PC-9 (cell line): ENCODE measurements at places on chromosomes 2 and 18. TPM values are rescaled to one million over a fixed set of nuclear protein-coding genes. Genes with fewer than 3 reads are reported as not detected.
A peak's percentile ranks its signal among the peaks of the same experiment; 100 is the strongest.

DNA sequence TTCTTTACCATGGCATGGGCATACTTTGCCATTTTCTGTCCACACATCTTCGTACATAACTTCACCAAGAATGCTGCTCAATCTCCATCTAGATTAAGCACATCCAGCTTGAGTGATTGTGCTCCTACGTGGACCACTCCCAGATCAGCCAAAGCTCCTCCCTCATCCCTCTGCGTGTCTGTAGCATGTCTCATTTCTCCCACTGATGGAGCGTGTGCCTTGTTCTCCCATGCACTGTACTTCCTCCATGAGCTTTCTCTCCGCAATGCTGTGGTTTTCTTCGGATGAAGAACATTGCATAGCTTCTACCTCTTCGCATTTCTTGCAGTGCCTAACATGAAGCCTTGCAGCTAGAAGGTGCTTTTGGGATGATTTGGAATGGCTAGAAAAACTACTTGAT, 13.5 kb downstream of the CCL20 start:
- H3K36me3 ChIP-seq = no peaks in the 10 kb centered on the region
- H3K27ac ChIP-seq = no peak overlapping the region
- no peaks in the 10 kb centered on the region for H3K27me3 ChIP-seq
- DNase-seq = no peak
- no peaks in the 10 kb centered on the region for H3K4me1 ChIP-seq

DNA sequence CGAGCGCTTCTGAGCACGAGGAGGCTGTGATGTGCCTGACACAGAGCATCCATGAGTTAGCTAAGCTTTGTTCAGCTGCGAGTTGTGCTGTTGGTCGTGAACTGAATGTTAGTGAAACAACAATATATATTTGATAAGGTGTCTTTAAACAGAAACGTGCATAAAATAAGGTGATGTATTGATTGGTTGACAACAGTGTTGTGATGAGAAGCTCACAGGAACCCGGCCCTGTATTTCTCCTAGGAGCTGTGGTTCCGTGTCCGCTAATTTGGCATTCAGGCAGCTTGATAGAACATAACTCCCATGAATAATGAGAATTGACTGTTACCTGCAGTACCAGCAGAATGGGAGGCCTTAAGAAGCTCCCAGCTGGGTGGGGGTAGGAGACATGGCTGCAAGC, 146.4 kb upstream of the MYCN start:
- H3K36me3 ChIP-seq = no peaks in the 10 kb centered on the region
- H3K27me3 ChIP-seq = peaks cover 97% of the 10 kb centered on the region
- no peak overlapping the region for H3K4me3 ChIP-seq
- DNase-seq = no peak
- H3K4me1 ChIP-seq = no peaks in the 10 kb centered on the region
- no peak overlapping the region for H3K27ac ChIP-seq

- H3K4me1 ChIP-seq = no peaks in the 10 kb centered on the region
- no peak for DNase-seq
- H3K36me3 ChIP-seq = no peaks in the 10 kb centered on the region
- H3K4me3 ChIP-seq = no peak overlapping the region
These were observed 48.6 kb downstream of the LINC00305 start for GRCh38 chr18:64100116-64100922.

DNA sequence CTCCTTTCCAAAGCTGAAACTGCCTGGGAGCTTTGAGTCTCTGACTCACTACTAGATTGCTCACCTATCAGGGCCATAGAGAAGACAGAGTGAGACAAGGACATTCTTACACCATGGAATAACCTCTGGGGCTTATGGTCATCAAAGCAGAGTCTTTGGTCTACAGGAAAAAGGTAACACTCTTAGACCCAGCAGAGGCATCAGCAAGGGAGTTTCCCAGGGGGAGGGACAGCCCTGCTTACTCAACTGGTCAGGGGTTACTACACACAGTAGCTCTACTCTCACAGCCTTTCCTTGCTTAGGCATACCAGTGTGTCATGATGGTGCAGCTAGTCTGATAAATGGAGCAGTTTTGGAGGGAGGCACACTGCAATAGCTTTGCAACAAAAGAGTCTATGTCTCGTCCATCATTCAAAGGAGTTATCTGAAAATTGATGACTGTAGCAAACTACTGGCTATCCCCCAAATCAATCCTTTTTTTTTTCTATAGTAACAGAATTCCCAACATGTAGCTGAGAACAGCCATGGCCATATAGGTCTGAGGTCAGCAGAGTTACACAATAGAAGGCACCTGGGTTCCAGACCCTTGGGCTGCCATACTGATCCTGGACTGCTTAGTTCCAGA, 22.4 kb upstream of the CD28 start:
- H3K36me3 ChIP-seq = no peaks in the 10 kb centered on the region
- H3K4me1 ChIP-seq = peaks cover 25% of the 10 kb centered on the region
- peak; percentile 79 for DNase-seq
- no peaks in the 10 kb centered on the region for H3K27me3 ChIP-seq
- H3K27ac ChIP-seq = peak overlapping the region; percentile 87

DNA sequence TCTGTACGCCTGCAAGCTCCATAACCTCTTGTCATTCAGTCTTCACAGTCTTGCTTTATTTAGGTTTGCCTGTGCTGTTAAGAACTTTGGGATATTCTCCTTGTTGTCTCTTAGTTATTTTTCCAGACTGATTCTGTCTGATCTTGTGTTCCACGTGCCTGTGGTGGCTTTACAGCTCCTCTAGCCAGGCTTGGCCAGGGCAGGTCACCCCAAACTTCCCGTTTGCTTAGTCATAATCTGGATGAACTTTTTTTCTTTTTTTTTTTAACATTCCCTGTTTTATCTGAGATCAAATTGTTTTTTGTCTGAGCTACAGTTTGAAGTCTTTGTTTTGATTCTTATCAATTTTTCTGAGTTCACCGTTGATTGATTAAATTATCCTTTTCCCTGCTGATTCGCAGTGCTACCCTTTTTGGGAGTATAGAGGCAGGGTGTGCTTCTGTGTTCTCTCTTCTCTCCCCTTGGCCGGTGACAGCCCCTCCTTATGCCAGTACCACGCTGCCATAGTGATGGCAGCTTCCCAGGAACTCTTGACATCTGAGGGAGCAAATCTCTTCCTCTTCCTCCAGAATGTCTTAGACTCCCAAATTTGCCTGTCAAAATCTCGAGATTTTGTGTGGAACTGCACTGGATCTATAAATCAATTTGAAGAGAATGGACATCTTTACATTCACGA, 2.5 kb downstream of the SP100 start:
- H3K36me3 ChIP-seq = no peaks in the 10 kb centered on the region; the same call in 1 of the 2 replicates
- H3K4me3 ChIP-seq = peak overlapping the region; percentile 58; the same call in 1 of the 2 replicates
- H3K4me1 ChIP-seq = peaks cover 30% of the 10 kb centered on the region
- peak overlapping the region; percentile 38 for H3K27ac ChIP-seq

GRCh38 chr2:181357979-181358378, 99.2 kb upstream of the ITGA4 start:
- no peaks in the 10 kb centered on the region for H3K36me3 ChIP-seq
- H3K27ac ChIP-seq = no peak overlapping the region
- H3K27me3 ChIP-seq = no peaks in the 10 kb centered on the region
- no peaks in the 10 kb centered on the region for H3K4me1 ChIP-seq
- no peak overlapping the region for H3K4me3 ChIP-seq

- H3K36me3 ChIP-seq = no peaks in the 10 kb centered on the region
- H3K4me1 ChIP-seq = peaks cover 16% of the 10 kb centered on the region
- H3K4me3 ChIP-seq = no peak overlapping the region
- no peak overlapping the region for H3K27ac ChIP-seq
- no peaks in the 10 kb centered on the region for H3K27me3 ChIP-seq
These were observed 151.8 kb upstream of the PTPRM start for GRCh38 chr18:7415081-7415894.

GRCh38 chr2:181311837-181312236, 145.3 kb upstream of the ITGA4 start:
- no peak overlapping the region for H3K4me3 ChIP-seq
- no peak overlapping the region for H3K27ac ChIP-seq
- 0 out of 2 replicates have a peak, but pooled peaks cover 2% of the 10 kb centered on the region for H3K4me1 ChIP-seq
- no peak for DNase-seq
- no peaks in the 10 kb centered on the region for H3K27me3 ChIP-seq

DNA sequence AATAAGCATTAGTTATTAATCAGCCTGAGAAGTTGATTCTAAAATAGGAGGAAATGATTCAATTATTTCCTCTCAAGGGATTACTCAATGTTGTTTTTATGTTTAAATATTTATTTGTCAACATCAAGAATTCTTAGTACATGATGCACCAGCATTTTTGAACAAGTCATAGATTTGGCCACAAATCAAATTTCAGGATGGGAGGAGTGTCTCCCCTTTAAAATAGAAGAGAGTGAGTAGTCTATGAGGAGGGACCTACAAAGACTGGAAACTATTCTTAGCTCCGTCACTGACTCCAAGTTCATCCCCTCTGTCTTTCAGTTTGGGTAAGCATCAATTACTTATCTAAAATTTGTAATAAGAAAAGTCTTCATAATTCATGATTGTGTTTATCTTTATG, 18.6 kb upstream of the IL18R1 start:
- DNase-seq = no peak
- peak overlapping the region; percentile 58 for H3K4me3 ChIP-seq
- peaks cover 44% of the 10 kb centered on the region for H3K4me1 ChIP-seq
- peak overlapping the region; percentile 89 for H3K27ac ChIP-seq
- peaks cover 7% of the 10 kb centered on the region; the same call in 1 of the 2 replicates for H3K36me3 ChIP-seq

GRCh38 chr2:194328456-194328855, 1328.6 kb upstream of the SLC39A10 start:
- H3K27ac ChIP-seq = no peak overlapping the region
- no peaks in the 10 kb centered on the region for H3K36me3 ChIP-seq
- no peak for DNase-seq

- H3K27ac ChIP-seq = no peak overlapping the region
- no peaks in the 10 kb centered on the region for H3K27me3 ChIP-seq
- no peaks in the 10 kb centered on the region for H3K4me1 ChIP-seq
- no peak for DNase-seq
- no peaks in the 10 kb centered on the region for H3K36me3 ChIP-seq
- no peak overlapping the region for H3K4me3 ChIP-seq
These were observed 309.4 kb downstream of the GPD2 start for GRCh38 chr2:156745619-156746018.

- H3K27me3 ChIP-seq = peaks cover 93% of the 10 kb centered on the region
- 0 out of 2 replicates have a peak, but pooled peaks cover 11% of the 10 kb centered on the region for H3K4me1 ChIP-seq
- H3K4me3 ChIP-seq = no peak overlapping the region
- H3K36me3 ChIP-seq = no peaks in the 10 kb centered on the region
- no peak for DNase-seq
- H3K27ac ChIP-seq = no peak overlapping the region
These were observed 96.5 kb upstream of the THOC1 start for GRCh38 chr18:364256-364826.

- H3K36me3 ChIP-seq = no peaks in the 10 kb centered on the region
- H3K4me3 ChIP-seq = peak overlapping the region; percentile 18; the same call in 1 of the 2 replicates
- peak; percentile 83 for DNase-seq
- peaks cover 25% of the 10 kb centered on the region for H3K4me1 ChIP-seq
- no peaks in the 10 kb centered on the region for H3K27me3 ChIP-seq
These were observed 10.5 kb upstream of the EPAS1 start for GRCh38 chr2:46286715-46287114.

DNA sequence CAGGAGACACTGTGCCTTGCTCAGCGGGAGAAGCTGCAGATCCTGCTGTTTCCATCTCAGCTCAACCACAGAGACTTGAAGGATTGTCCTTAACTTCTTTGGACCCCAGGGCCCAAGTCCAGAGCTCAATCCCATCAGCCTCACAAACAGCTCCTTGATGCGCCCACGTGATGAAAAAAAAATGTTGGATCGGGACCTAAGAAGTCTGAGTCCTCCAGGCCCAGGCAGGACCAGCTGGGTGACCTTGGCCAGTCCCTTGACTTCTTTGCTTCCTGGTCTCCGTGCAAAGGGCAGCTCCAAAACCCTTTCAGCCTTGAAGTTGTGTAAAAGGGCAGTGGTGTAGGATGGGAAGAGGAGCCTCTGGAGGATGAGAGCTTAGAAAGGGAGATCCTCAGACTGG, 175.5 kb downstream of the ZFP36L2 start:
- no peaks in the 10 kb centered on the region for H3K27me3 ChIP-seq
- H3K36me3 ChIP-seq = no peaks in the 10 kb centered on the region
- peak overlapping the region; percentile 5; the same call in 1 of the 2 replicates for H3K27ac ChIP-seq
- peaks cover 62% of the 10 kb centered on the region for H3K4me1 ChIP-seq

GRCh38 chr2:229805559-229805958, 91.2 kb upstream of the DNER start:
- H3K36me3 ChIP-seq = peaks cover 21% of the 10 kb centered on the region
- H3K27ac ChIP-seq = no peak overlapping the region
- H3K4me3 ChIP-seq = no peak overlapping the region
- no peaks in the 10 kb centered on the region for H3K27me3 ChIP-seq

DNA sequence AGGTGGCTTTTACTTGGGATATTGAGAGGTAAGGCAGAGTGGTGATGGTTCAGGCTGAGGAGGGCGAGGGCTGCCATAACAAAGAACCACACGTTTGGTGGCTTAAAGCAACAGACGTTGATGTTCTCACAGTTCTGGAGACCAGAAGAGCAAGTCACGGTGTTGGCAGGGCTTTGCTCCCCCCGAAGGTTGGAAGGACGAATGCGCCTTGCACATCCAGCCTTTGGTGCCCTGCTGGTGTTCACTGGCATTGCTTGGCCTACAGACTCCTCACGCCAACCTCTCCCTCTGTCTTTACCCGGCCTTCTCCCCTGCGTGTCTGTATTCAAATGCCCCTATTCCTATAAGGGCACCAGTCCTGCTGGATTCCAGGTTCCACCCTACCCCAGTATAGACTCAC, 125.4 kb downstream of the TPO start:
- H3K27me3 ChIP-seq = peaks cover 35% of the 10 kb centered on the region
- no peaks in the 10 kb centered on the region for H3K4me1 ChIP-seq
- H3K4me3 ChIP-seq = no peak overlapping the region
- H3K27ac ChIP-seq = no peak overlapping the region
- no peak for DNase-seq
- no peaks in the 10 kb centered on the region for H3K36me3 ChIP-seq

- peak overlapping the region; percentile 99 for H3K27ac ChIP-seq
- H3K4me1 ChIP-seq = peaks cover 51% of the 10 kb centered on the region
- H3K4me3 ChIP-seq = no peak overlapping the region
- no peaks in the 10 kb centered on the region for H3K27me3 ChIP-seq
- no peak for DNase-seq
- H3K36me3 ChIP-seq = no peaks in the 10 kb centered on the region
These were observed 198.7 kb downstream of the TGIF1 start for GRCh38 chr18:3648641-3649040.

DNA sequence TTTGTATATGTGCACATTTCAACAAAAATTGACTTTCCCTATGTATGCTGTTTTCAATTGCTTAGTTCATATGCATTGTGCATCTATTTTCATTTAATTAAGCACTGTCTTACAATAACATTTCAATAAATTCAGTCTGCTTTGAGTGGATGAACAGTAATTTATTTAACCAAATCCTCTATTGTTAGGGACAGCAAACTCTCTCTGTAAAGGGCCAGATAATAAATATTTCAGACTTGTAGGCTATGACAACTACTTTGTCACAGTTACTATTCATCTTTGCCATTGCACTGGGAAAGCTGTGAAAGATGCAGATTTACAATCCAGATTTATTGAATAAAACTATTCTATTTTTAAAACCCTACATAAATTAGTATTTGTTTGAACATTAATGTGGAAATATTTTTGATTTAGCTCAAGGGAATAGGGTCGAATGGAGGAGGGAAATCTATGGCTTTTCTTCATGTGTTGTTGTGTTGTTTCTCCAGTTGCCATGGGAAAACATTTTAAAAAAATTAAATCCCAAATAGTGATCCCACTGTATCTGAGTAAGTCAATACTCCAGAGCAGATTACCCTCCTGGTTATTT, 14.2 kb upstream of the RAB27B start:
- no peak overlapping the region for H3K4me3 ChIP-seq
- no peak overlapping the region for H3K27ac ChIP-seq
- no peaks in the 10 kb centered on the region for H3K4me1 ChIP-seq
- H3K27me3 ChIP-seq = no peaks in the 10 kb centered on the region
- no peak for DNase-seq
- no peaks in the 10 kb centered on the region for H3K36me3 ChIP-seq

The MDH1B gene
- total RNA-seq = 2.7 and 4.1 TPM in 2 replicates

The ANKRD29 gene
- 4.3 and 4.6 TPM in 2 replicates for total RNA-seq

The ASXL3 gene
- total RNA-seq = not detected in 2 replicates

The METTL5 gene
- total RNA-seq = 51.1 and 61.4 TPM in 2 replicates

The NMUR1 gene
- not detected in 2 replicates for total RNA-seq
